ENCODE measurements at places on chromosomes 11 and 22.

GRCh38 chr11:7570938-7571521, 57.2 kb downstream of the PPFIBP2 start:
- no peak for DNase-seq

GRCh38 chr11:772429-773390, 4.6 kb downstream of the GATD1 start:
- DNase-seq: no peak

GRCh38 chr11:70343636-70344035, 54.7 kb upstream of the CTTN start:
- no peak for DNase-seq

- DNase-seq: no peak
Measured at GRCh38 chr11:12792590-12792989, 118.4 kb downstream of the TEAD1 start.

DNA sequence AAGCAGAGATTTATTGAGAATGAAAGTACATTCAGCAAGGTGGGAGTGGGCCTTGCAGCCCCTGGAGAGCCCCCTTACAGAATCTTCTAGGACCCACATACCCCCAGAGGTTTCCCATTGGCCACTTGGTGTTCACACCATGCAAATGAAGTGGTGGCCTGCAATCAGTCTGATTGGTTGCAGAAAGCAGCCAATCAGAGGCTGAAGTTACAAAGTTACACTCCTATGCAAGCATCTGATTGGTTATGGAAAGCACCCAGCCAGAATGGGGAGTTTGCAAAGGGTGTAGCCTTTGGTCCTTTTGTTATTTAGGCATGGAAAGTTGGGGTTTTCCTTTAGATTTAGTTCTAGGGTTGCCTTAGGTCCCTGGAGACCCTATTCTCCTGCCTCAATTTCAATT, 34.9 kb downstream of the UVRAG start:
- no peak for DNase-seq

DNA sequence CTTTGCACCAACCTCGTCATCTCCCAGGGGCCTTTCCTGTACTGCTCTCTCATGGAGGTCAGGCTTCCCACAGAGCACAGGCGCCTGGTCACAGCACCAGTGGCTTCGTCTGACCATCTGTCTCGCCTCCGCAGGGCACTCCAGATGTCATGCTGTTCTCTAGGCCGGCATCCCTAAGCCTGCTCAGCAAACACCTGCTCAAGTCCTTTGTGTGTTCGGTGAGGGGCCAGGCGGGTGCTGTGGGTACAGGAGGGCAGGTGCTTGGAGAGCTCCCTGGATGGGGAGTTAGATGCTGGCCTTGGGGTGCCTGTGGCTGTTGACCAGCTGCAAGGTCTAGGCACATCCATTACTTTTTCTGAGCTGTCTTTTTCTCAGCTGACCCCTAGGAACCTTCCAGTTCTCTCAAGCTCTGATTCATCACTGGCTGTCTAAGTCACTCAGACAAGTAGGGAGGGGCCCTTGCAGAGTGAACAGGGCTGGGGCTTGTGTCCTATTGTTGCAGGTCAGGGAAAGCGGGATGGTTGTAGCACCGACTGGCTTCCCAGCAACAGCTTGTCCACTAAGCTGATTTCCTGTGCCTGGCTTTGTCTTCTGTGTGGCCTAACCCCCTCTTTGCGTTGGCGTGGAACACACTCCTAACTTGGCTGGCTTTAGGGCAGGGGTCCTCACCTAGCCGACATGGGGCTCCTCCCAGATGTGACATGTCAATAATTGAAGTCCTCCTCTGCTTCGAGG, 9.2 kb downstream of the CLDN5 start:
- no peak for DNase-seq

DNA sequence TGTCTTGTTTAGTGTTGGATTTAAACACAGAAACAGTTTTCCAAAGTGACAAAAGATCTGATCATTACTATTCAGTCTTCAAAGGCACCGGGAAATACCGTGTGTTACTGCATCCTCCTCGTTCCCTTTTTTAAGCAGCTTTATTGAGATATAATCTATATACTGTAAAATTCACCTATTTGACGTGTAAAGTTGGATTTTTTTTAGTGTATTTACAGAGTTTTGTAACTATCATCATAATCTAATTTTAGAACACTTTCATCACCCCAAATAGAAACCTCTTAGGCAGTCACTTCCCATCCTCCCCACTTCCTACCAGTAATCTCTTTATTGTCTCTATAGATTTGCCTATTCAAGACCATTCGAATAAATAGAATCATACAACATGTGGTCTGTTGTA, 1.4 kb downstream of the ANO5 start:
- no peak for DNase-seq

DNA sequence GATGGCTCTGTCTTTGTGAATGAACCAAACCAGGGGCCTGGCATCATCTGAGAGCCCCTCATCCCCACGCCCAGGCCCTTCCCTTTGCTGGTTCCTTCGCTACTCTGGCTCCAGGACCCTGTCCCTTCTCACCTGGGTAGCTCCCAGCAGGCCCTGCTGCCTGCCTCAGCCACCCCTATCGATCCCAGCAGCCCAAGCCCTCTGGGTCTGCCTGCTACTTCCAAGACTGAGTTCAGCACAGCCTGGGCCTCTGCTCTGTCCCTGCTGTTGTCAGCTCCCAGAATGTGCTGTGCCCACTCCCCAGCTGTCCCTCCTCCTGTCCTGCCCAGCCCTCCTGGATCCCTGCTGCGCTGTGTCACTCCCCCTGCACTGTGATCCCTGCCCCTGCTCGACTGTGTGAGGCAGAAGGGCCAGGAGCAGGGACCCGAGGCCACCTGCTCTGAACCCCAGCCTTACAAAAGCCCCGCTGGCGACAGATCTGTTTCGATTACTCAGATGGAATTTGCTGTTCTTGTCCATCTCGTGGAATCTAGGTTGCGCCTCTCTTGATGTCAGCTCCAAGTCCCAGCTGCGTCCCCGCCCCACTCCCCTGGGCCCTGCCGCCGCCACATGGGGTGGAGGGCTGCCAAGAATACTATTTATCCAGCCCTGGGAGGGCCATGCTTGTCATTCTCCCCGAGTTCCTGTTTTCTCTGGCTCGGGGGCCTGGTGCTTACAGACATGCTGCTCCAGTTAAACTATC, 13.0 kb downstream of the MRPL21 start:
- no peak for DNase-seq

- DNase-seq: no peak
Measured at GRCh38 chr11:111366560-111367410, 12.3 kb downstream of the POU2AF1 start.

GRCh38 chr11:74749965-74750296, 1.3 kb downstream of the RNF169 start:
- no peak for DNase-seq

- no peak for DNase-seq
Measured at GRCh38 chr11:105719073-105719822, 109.4 kb downstream of the GRIA4 start.

GRCh38 chr22:34866495-34867131, 199.3 kb upstream of the ISX start:
- no peak for DNase-seq

GRCh38 chr11:111205632-111206385, 39.7 kb upstream of the POU2AF2 start:
- DNase-seq: no peak

- no peak for DNase-seq
Measured at GRCh38 chr11:129291546-129291945, 84.1 kb upstream of the BARX2 start.

- no peak for DNase-seq
Measured at GRCh38 chr22:24424001-24424900, 3.1 kb upstream of the ADORA2A start.

- DNase-seq: no peak
Measured at GRCh38 chr11:12754582-12755234, 80.5 kb downstream of the TEAD1 start.

DNA sequence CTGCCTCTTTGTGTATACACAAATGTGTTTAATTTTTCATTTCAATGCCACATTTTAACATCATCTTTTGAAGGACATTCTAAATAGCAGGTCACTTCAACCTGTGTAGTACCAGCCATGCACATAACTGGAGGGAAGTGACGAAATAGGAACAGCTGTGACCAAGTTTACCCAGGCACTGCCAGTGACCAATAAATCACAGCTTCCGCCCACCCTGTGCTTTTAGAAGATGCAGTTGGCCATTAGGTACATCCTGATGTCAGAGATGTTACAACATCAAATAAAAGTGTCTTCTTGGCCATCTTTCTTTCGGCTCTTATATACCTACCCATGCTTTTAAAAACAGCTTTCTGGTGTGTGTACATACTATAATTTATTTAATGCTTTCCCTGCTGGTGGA, 7.8 kb downstream of the LDLRAD3 start:
- no peak for DNase-seq

- DNase-seq: no peak
Measured at GRCh38 chr11:61057615-61058014, 44.7 kb upstream of the CD5 start.

GRCh38 chr11:60367009-60367408, 11.3 kb upstream of the MS4A7 start:
- DNase-seq: no peak

- DNase-seq: no peak
Measured at GRCh38 chr11:43874738-43875137, 5.9 kb upstream of the ALKBH3 start.

- DNase-seq: no peak
Measured at GRCh38 chr11:86816251-86816726, 15.9 kb downstream of the PRSS23 start.

- no peak for DNase-seq
Measured at GRCh38 chr11:95501761-95502266, 270.8 kb upstream of the SESN3 start.

DNA sequence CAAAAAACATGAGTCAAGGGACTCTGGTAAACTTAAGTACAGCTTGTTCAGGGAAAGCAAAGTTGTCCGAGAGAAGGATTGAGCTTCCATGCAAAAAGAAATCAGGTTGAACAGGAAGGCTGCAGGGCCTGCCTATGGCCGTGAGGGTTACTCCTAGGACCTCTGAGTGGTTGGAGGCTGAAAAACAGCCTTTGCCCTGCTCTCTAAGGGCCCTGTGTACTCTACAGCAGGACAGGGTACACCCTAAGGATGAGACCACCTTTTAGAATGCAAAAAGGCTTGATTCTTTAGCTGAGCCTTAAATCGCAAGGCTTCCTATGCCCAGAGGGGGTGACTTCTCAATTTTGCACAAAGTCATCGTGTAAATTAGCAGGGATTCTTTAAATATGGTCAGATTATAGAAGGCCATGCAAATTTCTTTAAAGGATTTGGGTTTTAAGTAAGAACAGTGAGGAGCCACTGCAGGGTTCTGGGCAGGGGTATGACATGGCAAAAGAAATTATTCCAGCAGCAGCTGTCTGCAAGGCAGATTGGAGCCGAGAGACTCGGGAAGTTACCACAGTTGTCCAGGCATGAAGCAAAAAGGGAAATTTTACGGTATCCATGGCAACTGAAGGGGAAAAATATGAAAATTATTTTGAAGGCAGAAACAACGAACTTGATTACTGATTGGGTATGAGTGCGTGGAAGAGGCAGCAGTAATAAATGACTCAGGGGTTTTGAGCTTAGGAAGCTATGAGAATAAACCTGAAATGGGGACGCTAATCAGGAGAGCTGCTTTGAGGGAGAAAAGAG, 91.8 kb downstream of the FAM76B start:
- DNase-seq: no peak

DNA sequence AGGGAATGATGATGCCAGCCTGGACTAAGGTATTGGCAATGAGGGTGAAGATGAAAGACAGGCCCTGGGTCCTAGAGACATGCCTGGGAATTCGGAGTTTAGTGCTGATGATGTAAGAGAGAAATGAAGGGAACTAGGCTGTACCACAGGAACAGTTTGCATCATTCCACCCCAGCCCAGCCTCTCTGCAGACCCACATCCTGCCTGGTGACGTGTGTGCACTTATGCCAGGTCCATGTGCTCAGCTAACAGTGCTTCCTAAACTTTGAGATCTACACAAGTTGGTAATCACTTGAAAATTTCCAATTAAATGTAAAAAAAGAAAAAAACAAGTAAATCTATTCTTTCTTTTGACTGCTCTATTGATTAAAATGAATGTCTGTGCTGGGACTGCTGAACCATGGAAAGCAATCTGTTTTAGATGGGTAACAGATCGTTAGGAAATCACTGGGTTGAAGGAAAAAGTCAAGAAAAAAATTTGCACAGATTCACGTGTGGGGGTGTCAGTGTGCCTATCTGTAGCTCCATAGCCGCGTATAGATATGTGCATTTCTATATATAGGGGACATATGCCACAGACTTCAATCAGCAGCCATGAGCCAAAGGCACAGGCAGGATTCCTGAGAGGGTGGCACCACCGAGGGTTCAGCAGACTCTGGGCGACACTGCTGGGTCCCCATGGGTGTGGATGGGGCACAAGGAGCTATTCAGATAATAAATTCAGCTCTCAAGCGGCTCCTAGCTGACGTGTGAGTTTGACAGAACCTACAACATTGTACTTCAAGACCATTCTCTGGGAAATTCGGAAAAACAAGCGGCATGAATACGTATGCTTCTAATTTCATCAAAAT, 131.1 kb upstream of the OPCML start:
- DNase-seq: no peak

GRCh38 chr11:118851970-118852369, 31.7 kb upstream of the CXCR5 start:
- DNase-seq: no peak

DNA sequence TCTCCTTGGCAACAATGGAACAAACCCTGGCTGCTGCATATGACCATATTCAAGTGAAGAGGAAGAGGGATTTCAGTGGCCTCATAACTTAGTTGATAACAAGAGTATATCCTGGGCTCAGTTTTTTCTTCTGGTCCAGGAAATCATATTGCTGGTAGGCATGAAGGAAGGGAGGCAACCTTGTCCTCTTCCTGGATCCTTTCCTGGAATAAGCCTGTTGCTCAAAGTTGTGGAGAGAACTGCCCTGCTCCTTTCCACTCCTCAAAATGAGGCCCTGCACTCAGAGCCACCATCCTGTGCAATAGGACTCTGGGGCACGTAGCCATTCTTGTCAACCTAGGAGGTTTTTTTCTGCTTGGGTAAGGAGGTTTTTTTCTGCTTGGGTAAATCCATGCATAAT, 128.7 kb upstream of the PITPNB start:
- no peak for DNase-seq

DNA sequence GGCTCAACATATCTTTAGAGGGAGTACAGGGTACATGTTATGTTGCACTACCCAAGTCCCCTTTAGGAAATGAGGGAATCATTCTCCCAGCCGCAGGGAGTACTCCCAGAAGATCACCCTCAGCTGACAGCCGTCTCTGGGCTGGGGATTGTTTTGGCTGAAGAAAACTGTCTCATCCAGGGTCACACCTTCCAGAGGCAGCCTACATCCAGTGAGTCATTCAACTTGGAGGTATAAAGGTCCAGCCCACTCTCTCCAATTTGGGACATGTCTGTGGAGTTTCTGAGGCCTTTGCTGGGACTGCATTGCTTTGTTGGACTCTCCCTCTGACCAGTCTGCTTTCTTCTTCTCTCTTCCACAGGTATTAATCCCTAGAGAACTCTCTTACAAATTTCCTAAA, 42.1 kb downstream of the RASSF10 start:
- DNase-seq: no peak

DNA sequence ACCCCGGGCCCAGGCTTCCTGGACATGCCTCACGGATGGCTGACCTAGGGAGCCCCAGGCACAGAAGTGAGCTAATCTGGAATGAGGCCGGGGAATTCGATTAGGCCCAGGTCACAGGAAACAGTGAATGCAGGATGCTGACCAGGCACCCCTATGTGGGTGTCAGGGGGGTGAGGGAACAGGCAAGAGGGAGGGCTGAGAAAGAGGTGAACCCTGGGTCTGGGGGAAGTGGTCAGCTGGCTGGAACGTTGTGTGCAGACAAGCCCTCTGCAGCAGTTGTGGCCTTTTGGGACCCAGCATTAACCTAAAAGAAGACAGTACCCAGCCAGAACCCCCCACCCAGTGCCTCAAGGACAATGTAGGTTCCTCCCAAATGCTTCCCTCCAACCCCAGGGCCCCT, 8.1 kb downstream of the SERHL2 start:
- no peak for DNase-seq

- DNase-seq: no peak
Measured at GRCh38 chr22:29126670-29127395, 54.0 kb downstream of the KREMEN1 start.
